ENCODE measurements at places on chromosomes 1 and 21. TPM values are rescaled to one million over a fixed set of nuclear protein-coding genes. Genes with fewer than 3 reads are reported as not detected.
A peak's percentile ranks its signal among the peaks of the same experiment; 100 is the strongest.

Gene TSPEAR
- 0.47 TPM for total RNA-seq

GRCh38 chr1:237226177-237226944 is 184.4 kb downstream of the RYR2 start:
- DNase-seq: no peak

Gene TMPRSS3
- total RNA-seq: 0.05 TPM

Gene LCE2C
- total RNA-seq: not detected

DNA sequence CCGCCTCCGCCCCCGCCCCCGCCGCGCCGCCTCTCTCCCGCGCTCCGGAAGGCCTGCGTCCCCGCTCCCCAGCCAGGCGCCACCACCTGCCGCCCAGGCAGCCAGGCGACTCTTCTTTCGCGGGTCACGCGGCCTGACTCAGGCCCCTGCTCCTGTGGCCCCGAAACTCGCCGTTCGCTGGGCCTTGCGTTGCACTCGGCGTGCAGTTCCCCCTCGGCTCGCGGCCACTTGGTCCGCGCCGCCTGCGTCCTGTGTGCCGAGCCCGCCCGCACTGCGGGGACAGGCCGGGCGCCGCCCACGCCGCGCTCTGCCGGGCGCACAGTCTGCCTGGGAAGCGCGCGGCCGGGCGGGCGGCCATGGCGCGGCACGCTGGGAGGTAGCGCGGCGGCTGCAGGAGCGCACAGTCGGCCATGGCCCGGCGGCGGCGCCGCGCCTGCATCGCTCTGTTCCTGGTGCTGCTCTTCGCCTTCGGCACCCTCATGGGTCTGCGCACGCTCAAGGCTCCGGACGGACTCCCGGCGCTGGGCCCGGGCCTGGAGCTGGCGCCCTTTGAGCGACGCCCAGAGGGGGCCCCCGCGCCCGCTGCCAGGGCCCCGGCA is at the start of gene MANEAL:
MANEAL (plus strand) TSS at position 75 of the 599 bp plus-strand sequence; CDS start at position 411, 336 bp downstream.
- peak; percentile 63 for DNase-seq

Gene UTS2
- not detected for total RNA-seq

Gene TSACC
- total RNA-seq: not detected

DNA sequence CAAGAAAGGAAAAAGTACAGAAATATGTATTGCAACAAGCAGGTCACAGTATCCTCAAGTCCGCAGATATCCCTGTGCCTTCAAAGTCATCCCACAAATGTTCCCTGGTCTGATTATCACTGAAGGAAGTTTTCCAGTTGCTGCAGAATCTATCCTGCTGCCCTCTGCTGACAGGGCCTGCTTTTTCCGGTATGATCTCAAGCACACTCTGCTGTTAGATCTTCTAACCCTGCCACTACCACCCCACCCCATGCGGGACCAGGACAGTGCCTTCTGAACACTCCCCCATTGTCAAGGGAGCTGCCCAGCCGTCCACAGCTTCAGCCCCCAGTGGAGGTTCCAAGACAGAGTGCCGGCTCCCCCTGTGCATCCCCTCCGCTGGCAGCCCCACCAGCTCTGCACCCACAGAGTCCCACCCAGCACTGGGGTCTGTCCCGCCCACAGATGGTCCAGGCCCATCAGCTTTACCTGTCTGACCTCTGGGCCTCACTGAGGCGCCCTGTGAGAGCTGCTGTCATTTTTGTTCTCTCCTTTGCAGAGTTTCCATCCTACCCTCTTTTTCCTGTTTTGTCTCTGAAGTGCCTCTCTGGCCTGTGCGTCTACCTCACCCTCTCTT is 27.9 kb downstream of the FAM163A start:
- DNase-seq: peak; percentile 33

Gene DYNLT4
- total RNA-seq: 0.14 TPM

DNA sequence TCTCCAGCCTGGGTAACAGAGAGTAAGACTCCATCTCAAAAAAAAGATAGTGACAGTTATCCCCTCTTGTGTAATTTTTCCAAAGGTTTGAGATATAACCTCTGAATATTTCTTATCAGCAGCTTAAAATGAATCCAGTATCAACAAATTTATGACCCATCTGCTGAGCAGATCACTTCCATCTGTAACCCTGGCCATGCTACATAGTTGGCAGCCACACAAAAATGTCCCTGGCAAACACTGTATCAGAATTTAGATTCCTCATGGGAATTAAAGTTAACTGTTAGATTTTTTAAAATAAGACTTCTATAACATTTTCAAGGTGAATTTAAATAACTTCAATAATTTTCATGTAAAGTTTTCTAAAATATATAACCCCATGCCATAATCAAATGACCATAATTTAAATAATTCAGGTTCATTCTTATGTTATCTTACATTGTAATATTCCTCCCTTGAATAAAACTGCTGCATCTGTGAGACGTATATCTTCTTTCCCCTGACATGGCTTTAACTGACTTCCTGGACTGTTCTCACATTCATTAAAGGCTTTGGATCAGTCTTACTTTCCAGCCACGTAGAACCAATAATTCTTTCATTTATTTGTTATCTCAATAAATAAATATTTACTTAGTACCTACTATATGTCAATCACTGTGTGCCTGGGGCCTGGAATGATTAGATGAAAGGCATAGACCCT is 5.3 kb upstream of the PRPF38B start:
- DNase-seq: no peak

- DNase-seq: no peak
These were observed 44.9 kb downstream of the HHAT start for GRCh38 chr1:210373628-210373877.

GRCh38 chr1:54744696-54745095 is 19.6 kb downstream of the PARS2 start:
- no peak for DNase-seq

GRCh38 chr1:247332215-247332622 is 552 bp upstream of the ZNF496 start:
- DNase-seq: peak; percentile 61

Gene FOXO6
- total RNA-seq: 0.05 TPM

DNA sequence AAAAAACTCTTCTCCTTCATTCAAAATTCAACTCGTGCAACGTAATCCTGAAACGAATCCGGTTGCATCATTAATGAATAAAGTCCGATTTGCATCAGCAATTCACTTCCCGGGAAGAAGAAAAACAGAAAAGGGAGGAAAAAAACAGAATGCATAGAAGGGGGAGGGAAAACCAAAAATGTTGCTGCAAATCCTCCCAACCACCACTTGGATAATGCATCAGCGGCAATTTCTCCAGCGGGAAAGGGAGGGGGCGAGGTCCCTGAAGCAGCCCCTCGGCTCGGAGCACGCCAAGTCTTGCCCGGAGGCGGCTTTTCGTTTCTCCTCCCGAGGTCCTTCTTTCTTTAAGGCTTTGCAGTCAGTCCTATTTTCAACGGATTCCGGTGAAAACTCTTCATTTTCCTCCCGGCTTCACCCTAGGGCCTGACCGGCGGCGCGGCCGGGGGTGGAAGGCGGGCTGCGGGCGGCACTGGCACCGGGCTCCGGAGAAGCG is 723 bp downstream of the CDC42BPA start:
- DNase-seq: peak; percentile 77

Gene KRTAP13-2
- total RNA-seq: not detected

- no peak for DNase-seq
These were observed 30.0 kb downstream of the TENT5C start for GRCh38 chr1:117635805-117636204.

Gene IL20
- total RNA-seq: not detected

DNA sequence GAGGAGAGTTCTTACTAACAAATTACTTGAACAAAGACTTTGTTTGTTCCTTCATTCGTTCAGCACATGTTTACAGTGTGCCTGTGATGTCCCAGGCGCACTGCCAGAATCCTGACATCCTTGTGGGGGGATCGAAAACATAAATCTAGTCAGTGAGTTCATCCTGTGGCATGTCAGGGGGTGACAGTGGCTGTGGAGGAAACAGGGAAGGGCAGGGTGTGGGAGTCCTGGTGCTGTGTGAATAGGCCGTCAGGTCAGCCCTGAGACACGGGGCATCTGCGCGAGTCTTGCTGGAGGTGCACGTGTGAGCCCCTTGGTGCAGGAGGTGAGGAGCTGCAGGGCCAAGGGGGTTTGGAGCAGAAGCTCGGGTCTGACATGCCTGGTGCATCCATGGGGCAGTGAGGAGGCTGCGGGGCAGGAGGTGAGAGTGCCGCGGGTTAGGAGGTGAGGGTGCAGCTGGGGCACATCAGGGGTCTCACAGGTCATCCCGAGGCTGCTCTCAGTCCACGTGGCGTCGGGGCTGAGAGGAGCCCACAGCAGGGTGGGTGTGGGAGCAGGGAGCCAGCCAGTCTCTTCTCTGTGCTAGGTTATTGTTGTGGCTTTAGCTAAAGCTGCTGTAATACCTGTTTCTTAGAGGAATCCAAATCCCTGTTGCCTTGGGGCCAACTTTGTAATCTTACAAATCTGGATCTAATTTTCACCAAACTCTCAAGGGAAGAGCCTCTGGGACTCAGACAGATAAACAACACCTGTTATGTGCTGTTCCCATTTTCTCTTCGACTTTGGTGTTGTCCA is 93.4 kb downstream of the PCBP3 start:
- no peak for DNase-seq

Gene TGFB2
- total RNA-seq: 36.2 TPM

Gene PHF13
- total RNA-seq: 10.2 TPM

- DNase-seq: no peak
These were observed 668.2 kb upstream of the BRINP3 start for GRCh38 chr1:191145834-191146233.

Gene KLF17
- total RNA-seq: not detected

DNA sequence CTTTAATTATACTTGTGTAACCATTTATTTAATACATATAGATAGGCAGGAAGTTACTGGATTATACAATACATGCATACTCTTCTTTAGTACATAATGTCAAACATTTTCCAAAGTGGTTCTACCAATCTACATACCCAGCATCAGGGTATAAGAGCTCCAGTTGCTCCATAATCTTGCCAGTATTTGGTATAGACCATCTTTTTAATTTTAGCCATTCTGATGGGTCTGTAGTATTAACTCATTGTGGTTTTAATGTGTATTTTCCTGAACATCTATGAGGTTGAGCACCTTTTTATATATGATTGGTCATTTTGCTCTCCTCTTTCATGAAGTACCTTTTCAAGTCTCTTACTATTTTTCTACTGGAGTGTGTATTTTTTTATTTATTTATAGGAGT is 32.1 kb downstream of the EBNA1BP2 start:
- no peak for DNase-seq

Gene ZFYVE9
- total RNA-seq: 39.2 TPM

Gene AK5
- 40.3 TPM for total RNA-seq

DNA sequence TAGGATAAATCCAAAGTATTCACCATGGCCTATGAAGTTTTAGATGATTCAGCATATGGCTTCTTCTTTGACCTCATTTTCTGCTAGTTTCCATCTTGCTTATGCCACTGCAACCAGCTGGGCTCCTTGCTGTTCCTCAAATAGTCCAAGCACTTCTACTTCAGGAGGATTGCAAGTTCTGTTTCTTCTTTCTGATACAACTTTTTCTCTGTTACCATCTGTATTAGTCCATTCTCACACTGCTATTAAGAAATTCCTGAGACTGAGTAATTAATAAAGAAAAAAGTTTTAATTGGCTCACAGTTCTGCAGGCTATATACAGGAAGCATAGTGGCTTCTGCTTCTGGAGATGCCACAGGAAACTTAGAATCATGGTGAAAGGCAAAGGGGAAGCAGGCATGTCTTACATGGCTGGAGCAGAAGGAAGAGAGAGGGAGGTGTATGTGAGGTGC is 20.3 kb downstream of the PTGS2 start:
- DNase-seq: no peak

GRCh38 chr1:244843148-244843978 is 7.9 kb downstream of the COX20 start:
- DNase-seq: no peak
